ENCODE measurements at places on chromosomes 2 and 18. TPM values are rescaled to one million over a fixed set of nuclear protein-coding genes. Genes with fewer than 3 reads are reported as not detected.

IRS1 gene
- total RNA-seq = 30.2 TPM

ABCB11 gene
- total RNA-seq = 0.38 TPM

POTEI gene
- 0.22 TPM for total RNA-seq

TLX2 gene
- 0.93 TPM for total RNA-seq

TAF4B gene
- 7.8 TPM for total RNA-seq

KCNG2 gene
- 1.9 TPM for total RNA-seq

EFR3B gene
- total RNA-seq = 32.6 TPM

GDF7 gene
- total RNA-seq = 1.9 TPM

GNLY gene
- total RNA-seq = 0.27 TPM

SLC5A7 gene
- total RNA-seq = 1.1 TPM

ITGA4 gene
- 27.0 TPM for total RNA-seq

CIB4 gene
- not detected for total RNA-seq

SIX3 gene
- 35.2 TPM for total RNA-seq

LYG2 gene
- total RNA-seq = not detected

LYG1 gene
- 1.5 TPM for total RNA-seq

TMX3 gene
- 108 TPM for total RNA-seq

USP37 gene
- total RNA-seq = 36.4 TPM

CFC1 gene
- total RNA-seq = 0.55 TPM

ATP5MC3 gene
- total RNA-seq = 61.6 TPM

AMER3 gene
- total RNA-seq = 11.8 TPM

PRSS56 gene
- 9.6 TPM for total RNA-seq

PAX8 gene
- total RNA-seq = 3.7 TPM

FOXI3 gene
- 7.1 TPM for total RNA-seq

CCDC121 gene
- 12.6 TPM for total RNA-seq

IL37 gene
- total RNA-seq = not detected

PAX3 gene
- total RNA-seq = 5.7 TPM

HOXD8 gene
- 2.1 TPM for total RNA-seq

LOXHD1 gene
- total RNA-seq = 0.77 TPM

PKP4 gene
- 118 TPM for total RNA-seq

SLC4A5 gene
- total RNA-seq = 36.3 TPM

OXER1 gene
- total RNA-seq = 4.3 TPM

FBXO41 gene
- total RNA-seq = 6.7 TPM

GNAL gene
- total RNA-seq = 17.5 TPM

GKN1 gene
- not detected for total RNA-seq

CFLAR gene
- total RNA-seq = 119 TPM

All from camera-type eye (tissue), 1 donor.